ENCODE measurements at places on chromosomes 11 and 22.
A peak's percentile ranks its signal among the peaks of the same experiment; 100 is the strongest.

DNA sequence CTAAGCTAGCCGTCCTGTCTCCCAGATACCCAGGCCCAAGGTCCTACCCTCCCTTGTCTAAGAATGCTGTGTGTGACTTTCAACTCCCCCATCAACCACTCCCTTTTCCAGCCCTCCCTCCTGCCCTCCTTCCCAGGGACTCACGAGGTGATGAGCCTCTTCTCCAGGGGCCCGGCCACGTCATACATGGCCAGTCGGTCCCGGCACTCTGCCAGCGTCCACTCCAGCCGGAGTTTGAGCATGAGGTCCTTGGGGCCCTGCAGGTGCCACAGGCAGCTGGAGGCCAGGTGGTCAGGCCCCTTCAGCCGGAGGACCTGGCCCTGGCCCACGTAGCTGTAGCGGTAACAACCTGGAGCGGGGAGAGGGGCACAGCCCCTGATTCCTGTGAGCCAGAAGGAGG lies 20.1 kb downstream of the TMPRSS6 start:
- no peak for DNase-seq

DNA sequence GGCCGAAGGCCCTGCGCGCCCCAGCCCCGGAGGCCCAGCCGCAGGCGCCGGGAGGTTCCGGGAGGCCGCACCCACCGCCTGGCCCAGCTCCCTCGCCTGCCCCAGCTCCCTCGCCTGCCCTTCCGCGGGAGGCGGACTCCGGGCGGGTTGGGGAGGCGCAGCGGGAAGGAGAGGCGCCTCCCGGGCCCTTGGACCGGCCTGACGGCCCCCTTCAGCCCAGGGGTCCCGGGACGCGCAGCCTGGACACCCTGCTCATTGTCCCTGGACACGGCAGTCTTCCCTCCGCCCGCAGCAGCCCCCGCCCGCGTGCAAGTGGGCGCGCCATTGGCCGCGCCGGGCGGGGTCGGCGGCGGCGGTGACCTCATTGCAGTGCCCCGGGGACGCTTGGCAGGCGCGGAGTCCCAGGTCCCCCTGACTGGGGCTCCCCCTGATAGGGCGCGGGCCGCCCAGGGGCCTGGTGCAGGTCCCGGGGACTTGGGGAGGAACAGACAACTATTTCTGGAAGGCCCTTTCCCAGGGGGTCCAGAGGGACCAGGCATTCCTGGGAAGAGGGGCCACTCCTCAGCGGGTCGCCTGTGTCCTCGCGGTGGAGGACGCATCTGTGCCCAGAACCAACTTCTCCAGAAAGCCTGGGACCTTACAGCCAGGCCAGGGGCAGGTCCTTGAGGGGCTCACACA lies 501 bp downstream of the CD151 start:
- DNase-seq, result peak; percentile 44

GRCh38 chr11:61785837-61786402 lies 6.5 kb downstream of the TMEM258 start:
- DNase-seq, result no peak

- peak; percentile 87 for DNase-seq
These were observed at the start of gene DPAGT1 for GRCh38 chr11:119101759-119102423. DPAGT1 (minus strand) TSS chr11:119101853; CDS start chr11:119101655, 198 bp downstream.

- DNase-seq, result no peak
These were observed 28.0 kb downstream of the SLN start for GRCh38 chr11:107683807-107684206.
